ENCODE measurements at places on chromosomes 6 and 20.

DNA sequence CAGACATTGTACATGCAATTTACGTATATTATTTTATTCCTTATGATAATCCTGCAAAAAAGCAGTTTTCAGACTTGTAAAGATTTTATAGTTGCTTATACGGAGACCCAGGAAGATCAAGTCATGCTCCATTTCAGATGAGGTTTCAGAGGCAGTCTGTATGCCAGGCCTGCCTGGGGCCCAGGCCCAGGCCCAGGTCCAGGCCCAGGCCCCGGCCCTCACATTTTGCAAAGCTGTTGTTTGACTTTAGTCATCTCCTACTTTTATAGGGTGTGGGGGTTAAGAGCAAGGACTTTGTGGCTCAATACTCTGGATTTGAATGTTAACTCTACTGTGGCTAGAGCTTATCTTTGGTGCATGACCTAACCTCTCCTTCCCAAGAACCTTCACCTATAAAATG lies 217.9 kb downstream of the SAMD5 start:
- DNase-seq, result no peak

- DNase-seq, result no peak
These were observed 8.6 kb downstream of the CD83 start for GRCh38 chr6:14126191-14126590.

DNA sequence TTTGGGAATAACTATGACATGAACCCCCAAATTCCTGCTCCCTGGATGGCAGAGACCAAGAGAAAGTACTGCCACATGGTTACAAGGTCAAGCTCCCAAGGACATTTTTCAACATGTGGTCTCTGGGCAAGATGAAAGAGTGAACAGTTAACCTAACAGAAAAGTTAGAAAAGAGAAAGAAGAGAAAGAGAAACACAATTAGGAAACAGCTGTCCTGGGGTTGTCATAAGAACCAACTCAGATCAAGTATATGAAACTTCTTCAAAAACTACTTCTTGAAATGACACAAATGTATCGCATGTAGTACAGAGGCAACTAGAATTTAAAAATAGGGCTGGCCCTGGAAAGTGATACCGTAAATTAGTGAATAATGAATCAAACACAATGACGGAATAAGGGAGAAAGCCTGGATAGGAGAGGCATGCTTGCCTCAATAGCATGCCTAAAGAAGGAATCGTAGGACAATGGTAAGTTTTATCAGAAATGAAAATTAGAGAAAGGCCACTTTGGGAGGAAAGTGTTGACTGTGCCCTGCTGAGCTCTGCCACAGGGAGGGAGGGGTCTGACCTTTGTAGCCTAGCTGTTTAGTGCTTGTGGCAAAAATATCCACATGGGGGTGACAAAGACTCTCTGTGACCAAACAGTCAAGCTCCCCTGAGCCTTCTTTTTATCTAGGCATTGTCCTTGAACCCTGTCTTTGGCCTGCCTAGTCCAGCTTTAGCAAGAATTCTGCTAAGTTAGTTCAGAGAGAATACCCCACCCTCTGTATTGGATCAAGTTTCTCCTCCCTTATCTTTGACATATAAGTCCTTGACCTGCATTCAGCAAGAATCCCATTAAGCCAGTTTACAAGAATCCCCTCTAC lies 4.3 kb upstream of the DCBLD1 start:
- peak; percentile 2 for DNase-seq

DNA sequence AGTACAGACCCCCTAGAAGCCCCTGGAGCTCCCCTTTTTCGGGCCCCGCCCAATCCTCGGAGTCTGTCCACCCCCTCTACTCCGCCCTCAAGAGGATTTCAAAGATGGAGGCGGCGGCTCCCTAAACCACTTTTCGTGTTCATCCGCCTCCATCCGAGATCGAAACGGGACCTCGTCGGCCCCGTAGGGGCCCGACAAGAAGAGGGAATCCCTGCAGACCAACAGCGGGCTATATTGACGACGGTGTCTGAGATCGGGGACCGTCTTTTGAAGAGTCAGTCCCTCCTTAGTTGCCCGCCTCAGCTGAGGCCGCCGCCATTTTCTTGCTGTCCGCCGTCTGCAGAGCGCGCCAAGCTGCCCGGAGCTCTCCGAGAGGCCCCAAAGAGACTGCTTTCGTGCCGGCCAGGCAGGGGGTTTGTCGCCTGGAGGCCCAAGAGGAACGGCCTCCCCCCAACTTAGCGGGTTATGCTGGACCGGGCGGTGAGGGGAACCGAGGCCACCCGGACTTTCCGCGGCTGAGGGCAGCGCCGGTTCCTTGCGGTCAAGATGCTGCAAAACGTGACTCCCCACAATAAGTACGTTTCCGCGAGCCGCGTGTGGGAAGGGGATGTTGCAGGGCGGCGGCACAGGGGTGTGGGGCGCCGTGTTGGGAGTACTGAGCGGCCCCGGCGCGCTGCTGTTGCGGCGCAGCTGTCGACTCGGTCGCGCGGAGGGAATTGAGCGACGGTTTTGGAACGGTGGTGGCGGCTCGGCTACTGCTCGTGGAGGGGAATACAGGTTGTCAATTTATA lies 4.2 kb downstream of the BRD2 start:
- DNase-seq, result peak; percentile 92

GRCh38 chr6:1144842-1145767 lies 166.8 kb upstream of the FOXQ1 start:
- no peak for DNase-seq

DNA sequence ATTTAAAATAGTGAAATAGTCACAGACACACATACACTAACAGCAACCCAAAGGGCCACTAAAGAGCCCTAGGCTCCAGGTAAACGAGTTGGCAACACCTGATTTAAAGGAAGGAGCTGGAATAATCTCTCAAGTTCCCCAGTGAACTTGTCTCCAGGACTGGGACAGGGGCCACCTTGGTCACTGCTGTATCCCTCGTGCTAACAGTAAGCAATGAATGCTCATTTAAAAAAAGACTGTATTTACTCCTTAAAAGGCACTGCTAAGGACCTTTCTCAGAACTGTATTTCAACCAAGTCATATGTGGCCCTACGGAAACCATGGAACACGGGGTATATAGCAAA lies 1.3 kb downstream of the DIDO1 start:
- peak; percentile 30 for DNase-seq

GRCh38 chr6:37761554-37762271 lies 57.8 kb upstream of the ZFAND3 start:
- no peak for DNase-seq

DNA sequence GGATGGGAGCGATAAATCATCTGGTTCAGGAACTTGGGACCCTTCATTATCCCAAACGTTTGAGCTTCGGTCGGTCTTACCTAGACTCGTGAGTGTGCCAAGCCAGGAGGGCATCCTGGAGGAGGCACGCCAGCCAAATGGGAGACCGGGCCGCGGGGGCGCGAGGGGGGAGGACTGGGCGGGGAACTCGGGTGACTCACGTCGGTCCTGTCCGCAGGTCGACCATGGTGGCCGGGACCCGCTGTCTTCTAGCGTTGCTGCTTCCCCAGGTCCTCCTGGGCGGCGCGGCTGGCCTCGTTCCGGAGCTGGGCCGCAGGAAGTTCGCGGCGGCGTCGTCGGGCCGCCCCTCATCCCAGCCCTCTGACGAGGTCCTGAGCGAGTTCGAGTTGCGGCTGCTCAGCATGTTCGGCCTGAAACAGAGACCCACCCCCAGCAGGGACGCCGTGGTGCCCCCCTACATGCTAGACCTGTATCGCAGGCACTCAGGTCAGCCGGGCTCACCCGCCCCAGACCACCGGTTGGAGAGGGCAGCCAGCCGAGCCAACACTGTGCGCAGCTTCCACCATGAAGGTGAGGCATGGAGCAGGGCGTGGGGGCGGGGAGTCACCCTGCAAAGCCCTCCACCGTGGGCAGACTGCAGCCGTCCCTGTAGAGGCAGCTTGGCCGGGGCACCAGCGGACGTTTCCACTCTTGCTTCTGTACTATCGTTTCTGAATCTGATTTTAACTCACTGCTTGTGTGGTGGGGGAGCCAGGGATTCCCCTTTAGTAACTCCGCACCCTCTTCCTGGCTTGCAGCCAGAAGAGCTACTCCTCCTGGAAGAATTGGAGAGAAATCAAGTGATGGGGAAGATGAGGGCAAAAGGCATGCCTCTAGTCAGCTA lies 2.7 kb downstream of the BMP2 start:
- peak; percentile 62 for DNase-seq

DNA sequence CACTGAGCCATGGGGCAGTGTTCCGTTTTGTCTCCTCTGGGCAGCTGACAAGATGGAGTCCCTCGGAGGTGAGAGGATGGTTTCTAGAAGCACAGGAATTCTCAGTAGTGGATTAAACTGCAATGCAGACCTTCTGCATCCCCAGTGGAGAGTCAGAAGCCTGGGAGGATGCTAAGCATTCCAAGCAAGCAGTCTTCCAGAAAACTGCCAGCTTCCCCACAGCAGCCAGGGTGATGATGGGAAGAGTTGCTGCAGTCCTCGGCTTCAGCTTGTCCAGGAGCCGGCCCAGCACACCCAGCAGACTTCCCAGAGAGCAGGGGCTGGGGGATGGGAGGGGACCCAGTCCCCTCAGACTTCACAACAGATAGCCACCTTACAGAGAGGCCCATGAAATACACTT lies 163.6 kb downstream of the LY86 start:
- peak; percentile 59 for DNase-seq

DNA sequence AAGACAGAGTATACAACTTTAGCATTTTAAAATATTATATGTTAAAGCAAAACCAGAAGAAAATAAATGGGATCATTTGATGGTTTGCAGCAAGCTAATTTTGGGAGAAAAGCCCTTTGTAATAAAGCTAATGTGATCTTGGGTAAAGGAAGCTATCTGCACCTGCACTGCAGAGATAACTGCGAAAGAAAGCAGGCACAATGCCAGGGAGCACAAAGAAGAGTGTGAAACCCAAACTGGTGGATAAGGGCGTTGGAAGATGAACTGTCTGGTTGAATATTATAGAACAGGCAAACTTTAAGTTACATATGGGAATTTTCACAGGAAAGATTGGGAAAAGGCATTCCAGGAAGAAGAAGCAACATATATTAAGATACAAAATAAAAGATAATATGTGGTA lies 179.2 kb upstream of the KHDRBS2 start:
- no peak for DNase-seq

- DNase-seq, result no peak
These were observed 34.2 kb downstream of the PKIG start for GRCh38 chr20:44616604-44616964.

DNA sequence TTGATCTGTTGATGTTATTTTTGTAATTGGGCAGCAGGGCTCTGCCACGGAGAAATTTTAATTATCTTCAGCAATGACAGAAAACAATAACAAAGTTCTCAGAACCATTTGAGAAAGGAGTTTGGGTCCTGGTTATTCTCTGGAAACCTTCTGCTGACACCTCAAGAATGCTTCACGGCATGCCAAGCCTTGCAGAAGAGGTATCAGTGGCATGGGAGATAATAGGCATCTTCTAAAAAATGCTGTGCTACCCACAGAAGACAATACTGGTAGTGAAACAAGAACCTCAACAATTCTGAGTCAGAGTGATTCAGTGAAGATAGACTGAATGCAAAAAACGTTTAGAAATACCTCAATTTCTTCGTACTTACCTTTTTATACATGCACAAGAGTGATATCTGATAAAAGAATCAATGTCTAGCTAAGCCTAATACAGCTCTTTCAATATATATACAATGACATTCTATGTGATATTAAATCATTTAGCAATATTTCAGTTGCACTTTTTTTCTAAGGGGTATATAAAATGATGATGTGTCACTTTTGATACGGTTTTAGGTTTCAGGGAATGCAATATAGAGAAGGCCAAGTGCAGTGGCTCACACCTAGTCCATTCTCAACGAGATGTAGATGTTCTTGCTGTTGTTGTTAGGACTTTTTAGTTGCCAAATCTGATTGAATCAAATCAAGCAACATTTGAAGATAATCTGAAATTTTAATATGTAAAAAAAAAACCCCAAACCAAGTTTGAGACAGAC lies 110.4 kb upstream of the COL21A1 start:
- no peak for DNase-seq

- DNase-seq, result no peak
These were observed 116.3 kb downstream of the ANKRD60 start for GRCh38 chr20:58112017-58112781.

- peak; percentile 55 for DNase-seq
These were observed 7.8 kb downstream of the SYNGAP1 start for GRCh38 chr6:33427585-33428223.

- no peak for DNase-seq
These were observed 95.7 kb downstream of the PRDM1 start for GRCh38 chr6:106181664-106182418.

DNA sequence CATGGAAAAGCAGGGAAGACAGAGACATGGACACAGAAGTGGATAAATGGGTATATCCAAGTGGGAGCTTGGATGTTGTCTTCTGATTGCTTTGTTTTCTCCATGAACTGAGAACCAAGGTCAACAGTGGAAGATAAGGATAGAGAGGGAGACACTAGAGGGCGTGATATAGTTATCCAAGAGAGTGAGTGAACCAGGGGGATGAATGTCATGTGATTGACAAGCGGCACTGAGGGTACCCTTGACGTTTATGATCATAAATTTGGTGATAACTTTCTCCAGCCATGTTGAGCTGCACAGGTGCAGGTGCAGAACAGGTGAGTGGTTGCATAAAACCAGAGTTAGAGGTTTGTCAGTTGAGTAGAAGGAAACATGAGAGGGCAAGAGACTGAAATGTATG lies 20.7 kb downstream of the EBF4 start:
- no peak for DNase-seq

DNA sequence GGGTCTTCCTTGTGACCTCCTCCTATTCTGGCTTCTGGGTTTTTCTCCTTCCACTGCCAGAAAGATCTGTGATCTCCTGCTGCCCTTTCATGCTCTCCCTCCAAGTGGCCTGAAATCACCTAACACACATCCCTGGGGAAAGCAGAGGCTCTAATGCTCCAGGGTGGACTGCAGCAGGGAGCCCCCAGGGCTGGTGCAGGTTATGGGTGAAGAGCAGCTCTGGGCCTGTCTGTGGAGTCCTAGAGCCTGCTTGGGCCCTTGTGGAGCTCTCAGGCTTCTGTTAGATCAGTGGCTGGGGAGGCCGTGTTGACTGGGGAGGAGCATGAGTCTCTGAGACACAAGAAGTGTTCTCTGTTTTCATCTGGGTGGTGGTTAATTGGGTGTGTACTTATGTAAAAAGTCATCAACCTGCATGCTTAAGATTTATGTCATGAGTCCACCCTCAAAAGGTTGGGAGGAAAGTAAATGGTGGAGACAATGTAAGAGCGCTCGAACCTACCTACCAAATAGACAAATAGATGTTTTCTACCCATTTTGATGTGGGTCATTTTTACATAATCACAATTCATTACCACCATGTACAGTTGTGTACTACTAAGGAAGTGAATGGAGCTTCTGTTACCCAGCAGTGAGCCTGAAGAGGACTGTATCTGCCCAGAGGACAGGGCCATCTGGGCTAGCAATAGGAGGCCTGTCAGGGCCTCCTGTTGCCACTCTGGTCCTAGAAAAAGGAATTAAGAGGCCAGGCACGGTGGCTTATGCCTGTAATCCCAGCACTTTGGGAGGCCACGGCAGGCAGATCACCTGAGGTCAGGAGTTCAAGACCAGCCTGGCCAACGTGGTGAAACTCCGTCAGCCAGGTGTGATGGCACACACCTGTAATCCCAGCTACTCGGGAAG lies 32.0 kb upstream of the RNF8 start:
- DNase-seq, result no peak
